ENCODE measurements at places on chromosomes 3 and 15.

DNA sequence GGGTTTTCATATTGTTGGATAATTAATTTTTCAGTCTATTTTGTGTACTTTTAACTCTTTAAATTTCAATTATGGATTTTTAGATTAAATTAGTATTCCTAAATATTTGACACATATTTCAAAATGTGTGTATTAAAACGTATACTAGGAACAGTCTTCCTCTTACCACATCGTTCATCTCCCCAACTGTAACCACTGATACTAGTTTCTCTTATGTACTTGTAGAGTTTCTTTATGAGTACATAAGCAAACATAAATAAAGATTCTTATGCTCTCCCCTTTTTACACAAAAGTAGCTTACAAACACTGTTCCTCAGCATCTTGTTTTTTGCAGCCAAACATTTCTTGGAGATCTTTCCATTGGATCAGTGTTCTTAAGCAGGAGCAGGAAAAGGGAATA, 45.9 kb downstream of the CMSS1 start:
- DNase-seq = no peak

- peak; percentile 16 for DNase-seq
Observed at GRCh38 chr3:17151598-17152373, 267.0 kb downstream of the PLCL2 start.

- DNase-seq = no peak
Observed at GRCh38 chr3:53818221-53819162, 27.7 kb downstream of the CHDH start.

GRCh38 chr3:192931825-192932224, 14.2 kb upstream of the MB21D2 start:
- no peak for DNase-seq
